Aortic smooth muscle cell (primary cell): ENCODE measurements at places on chromosomes 13 and 19. TPM values are rescaled to one million over a fixed set of nuclear protein-coding genes. Genes with fewer than 3 reads are reported as not detected.

Gene CRLF1
- 437 and 449 TPM in 2 replicates for total RNA-seq

Gene KLF1
- not detected in 2 replicates for total RNA-seq

Gene ZNF581
- 11.4 and 13.4 TPM in 2 replicates for total RNA-seq

Gene CGB3
- total RNA-seq: not detected in 2 replicates

Gene PPM1N
- total RNA-seq: 1.7 and 2.1 TPM in 2 replicates

Gene EBI3
- total RNA-seq: not detected in 2 replicates

Gene TRPC4
- 13.1 and 17.2 TPM in 2 replicates for total RNA-seq

Gene PDS5B
- 25.5 and 30.5 TPM in 2 replicates for total RNA-seq

Gene IL12RB1
- 0.06 and 0.26 TPM in 2 replicates for total RNA-seq

Gene GFY
- not detected in 2 replicates for total RNA-seq

Gene RUBCNL
- total RNA-seq: under 0.01 and 0.31 TPM in 2 replicates

Gene NR2C2AP
- total RNA-seq: 6.4 and 11.4 TPM in 2 replicates

Gene IL4I1
- 0.13 and 0.56 TPM in 2 replicates for total RNA-seq

Gene MISP
- under 0.01 TPM in 1 of 2 replicates, not detected in the other for total RNA-seq

Gene FGF21
- not detected in 2 replicates for total RNA-seq

Gene ADAMTS10
- total RNA-seq: 12.0 and 24.2 TPM in 2 replicates

Gene CLEC4G
- not detected in 2 replicates for total RNA-seq

Gene ZNF44
- total RNA-seq: 10.7 and 14.2 TPM in 2 replicates

Gene ZNF888
- 3.5 and 5.2 TPM in 2 replicates for total RNA-seq

Gene STX10
- total RNA-seq: 81.8 and 90.2 TPM in 2 replicates

Gene SMIM44
- total RNA-seq: not detected in 2 replicates

Gene CCDC159
- 15.0 and 15.3 TPM in 2 replicates for total RNA-seq

Gene ZNF724
- total RNA-seq: 2.9 and 7.3 TPM in 2 replicates

Gene GIPC1
- total RNA-seq: 145 and 146 TPM in 2 replicates

Gene NCR1
- not detected in 2 replicates for total RNA-seq

Gene C3
- 0.50 and 1.1 TPM in 2 replicates for total RNA-seq

Gene MEX3D
- 23.3 and 28.5 TPM in 2 replicates for total RNA-seq

Gene TUBB4A
- not detected in 2 replicates for total RNA-seq

Gene LRFN3
- 1.5 and 2.4 TPM in 2 replicates for total RNA-seq

Gene WDR87
- total RNA-seq: not detected in 2 replicates

Gene LAIR1
- not detected in 2 replicates for total RNA-seq

Gene SIGLEC12
- total RNA-seq: not detected in 2 replicates

Gene CRX
- total RNA-seq: not detected in 2 replicates
